ENCODE measurements at places on chromosomes 11 and 22. TPM values are rescaled to one million over a fixed set of nuclear protein-coding genes. Genes with fewer than 3 reads are reported as not detected.

GRCh38 chr11:69010964-69011623 lies 2.0 kb downstream of the MRGPRF start:
- DNase-seq = no peak

Gene ISX
- not detected for polyA plus RNA-seq

Gene HOATZ
- polyA plus RNA-seq = not detected

Gene A4GALT
- not detected for polyA plus RNA-seq

Data from B cell (primary cell).